Cortex of kidney (tissue), 1 donor: ENCODE measurements at places on chromosomes 16 and 17.

GRCh38 chr16:82715833-82716232 is 89.1 kb downstream of the CDH13 start:
- DNase-seq = no peak

GRCh38 chr17:81702934-81703746 is at the start of gene MRPL12:
MRPL12 (plus strand) TSS chr17:81703367; CDS start chr17:81703502, 135 bp downstream.
- no peak for DNase-seq

GRCh38 chr17:329784-330420 is 22.7 kb downstream of the RPH3AL start:
- no peak for DNase-seq

DNA sequence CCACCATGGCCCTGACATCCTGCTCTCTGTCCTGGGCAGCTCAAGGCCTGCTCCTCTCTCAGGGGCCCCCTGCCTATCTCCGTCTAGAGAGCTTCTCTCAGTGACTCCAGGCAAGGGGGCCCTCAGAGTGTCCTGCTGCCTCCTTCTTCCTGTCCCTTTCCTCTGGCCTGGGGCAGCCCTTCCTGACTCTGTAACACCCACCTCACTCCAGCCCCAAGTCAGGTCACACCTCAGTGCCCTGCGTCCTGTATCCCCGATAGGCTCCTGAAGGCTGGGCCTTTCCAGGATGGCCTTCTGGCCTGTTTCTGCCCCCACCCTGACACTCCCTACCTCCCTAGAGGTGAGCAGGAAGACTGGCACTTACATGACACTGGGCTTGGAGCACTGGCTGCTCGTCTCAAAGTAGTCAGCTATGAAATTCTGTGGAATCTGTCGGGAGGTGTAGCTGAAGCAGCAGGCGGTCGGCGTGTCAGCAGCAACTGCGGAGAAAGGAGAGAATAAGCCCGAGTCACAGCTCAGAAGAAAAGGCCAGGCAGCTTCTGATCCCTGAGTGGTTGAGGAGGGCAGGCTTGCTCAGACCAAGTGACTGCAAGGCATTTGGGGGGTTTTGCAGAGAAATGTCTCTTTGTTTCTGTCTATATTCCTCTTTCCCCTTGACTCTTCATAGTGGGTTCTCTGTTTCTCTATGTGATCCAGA is 976 bp downstream of the CCL3L1 start:
- no peak for DNase-seq

- no peak for DNase-seq
Measured at GRCh38 chr17:83110735-83111134, 31.3 kb downstream of the METRNL start.

GRCh38 chr16:63216696-63217423 is 1180.6 kb upstream of the CDH8 start:
- no peak for DNase-seq

DNA sequence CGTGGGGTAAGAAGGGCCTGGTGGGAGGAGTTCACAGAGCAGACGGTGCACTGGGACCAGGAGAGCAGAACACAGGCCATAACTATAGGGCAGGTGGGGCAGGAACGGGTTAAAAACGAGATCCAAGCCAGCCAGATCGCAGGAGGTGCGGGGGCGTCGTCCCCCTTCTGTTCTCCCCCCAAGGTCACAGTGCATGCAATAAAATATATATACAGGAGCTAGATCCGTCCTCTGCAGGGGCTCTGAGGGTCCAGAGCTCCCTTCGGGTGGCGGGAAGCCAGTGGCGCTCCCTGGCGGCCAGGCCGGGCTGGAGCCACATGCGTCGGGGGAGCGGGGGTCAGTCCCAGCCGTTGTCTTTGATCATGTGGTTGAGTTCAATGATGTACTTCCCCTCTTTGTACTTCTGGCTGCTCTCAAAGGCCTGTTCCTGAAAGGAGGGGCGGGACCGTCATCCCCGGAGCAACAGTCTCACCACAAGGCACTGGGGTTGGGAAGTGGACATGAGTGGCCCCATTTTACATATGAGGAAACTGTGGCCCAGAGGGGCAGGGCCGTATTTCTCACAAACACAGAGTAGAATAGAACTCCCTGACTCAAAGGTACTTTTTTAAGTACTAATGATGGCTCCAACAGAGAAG is 768 bp upstream of the TBX6 start:
- DNase-seq = no peak

GRCh38 chr17:34135841-34136240 is 119.2 kb upstream of the CCL2 start:
- DNase-seq = no peak

GRCh38 chr17:38554430-38555350 is 51.1 kb downstream of the SRCIN1 start:
- no peak for DNase-seq

DNA sequence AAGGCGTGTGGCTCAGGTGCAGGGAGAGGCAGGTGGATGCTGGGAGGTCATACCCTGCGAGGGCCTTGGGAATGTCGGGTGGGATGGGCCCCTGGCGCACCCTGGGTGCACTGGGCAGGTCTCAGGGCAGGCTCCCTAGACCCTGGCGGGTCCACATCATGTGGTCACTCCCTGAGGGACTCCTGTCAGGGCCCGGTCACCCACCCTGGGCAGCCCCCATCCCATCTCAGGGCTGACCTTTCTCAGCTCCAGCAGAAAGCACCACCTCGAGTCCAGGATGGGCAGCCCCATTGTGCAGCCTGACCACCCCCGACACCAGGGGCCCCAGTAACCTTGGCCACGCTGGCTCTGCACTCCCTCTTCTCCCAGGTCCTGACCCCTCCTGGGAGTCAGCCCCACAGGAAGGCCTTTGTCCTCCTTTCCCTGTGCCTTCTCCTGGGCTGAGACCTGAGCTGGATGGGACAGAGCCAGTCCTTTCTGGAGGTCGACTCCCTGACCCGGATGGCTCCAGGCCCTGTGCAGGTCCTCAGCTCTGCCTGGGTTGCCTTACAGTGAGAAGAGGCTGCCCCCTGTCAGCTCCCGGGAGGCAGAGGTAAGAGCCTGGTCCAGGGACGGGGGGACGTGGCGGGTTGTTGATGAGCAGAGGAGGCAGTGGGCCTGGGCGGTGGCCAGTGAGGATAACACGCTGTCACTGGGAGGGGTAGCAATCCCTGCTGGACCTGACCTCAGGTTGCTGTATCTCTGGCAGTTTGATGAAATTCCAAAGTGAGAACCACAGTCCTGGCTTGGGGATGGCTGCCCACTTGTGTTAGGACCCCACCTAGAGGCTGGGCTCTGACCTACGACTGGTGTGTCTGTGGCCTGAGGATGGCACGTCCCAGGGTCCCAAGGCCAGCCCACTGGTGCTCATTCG is 77.9 kb downstream of the GOSR1 start:
- DNase-seq = no peak

DNA sequence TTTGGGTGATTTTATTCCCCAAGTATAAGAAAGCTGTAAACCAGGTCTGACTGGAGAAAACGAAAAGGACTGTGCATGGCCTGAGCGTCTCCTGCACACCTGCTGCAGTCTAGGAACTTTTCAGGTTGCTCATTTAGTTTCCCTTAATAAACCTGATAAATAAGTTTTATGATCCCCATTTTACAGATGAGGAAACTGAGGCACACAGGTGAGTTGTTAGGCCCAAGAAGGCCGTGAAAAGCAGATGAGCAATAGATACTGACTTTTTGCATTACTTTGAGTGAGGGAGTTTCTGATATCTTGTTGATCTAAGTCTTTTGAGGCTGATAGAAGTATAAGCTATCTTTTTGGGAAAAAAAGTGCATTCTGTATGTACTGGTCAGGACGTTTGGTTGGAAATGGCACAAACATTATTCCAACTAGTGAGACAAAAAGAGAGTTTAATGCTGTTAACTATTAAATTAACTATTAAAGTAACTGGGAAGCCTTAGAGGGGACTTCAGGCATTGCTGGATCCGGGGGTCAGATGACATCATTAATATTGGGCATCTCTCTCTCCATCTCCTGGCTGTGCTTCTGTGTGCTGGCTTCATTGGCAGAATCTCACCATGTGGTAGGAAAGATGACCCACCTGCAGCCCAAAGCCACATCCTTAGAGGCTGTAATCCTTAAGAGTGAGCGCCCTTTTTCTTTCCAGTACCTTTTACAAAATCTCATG is 163.4 kb downstream of the CMIP start:
- DNase-seq = no peak

DNA sequence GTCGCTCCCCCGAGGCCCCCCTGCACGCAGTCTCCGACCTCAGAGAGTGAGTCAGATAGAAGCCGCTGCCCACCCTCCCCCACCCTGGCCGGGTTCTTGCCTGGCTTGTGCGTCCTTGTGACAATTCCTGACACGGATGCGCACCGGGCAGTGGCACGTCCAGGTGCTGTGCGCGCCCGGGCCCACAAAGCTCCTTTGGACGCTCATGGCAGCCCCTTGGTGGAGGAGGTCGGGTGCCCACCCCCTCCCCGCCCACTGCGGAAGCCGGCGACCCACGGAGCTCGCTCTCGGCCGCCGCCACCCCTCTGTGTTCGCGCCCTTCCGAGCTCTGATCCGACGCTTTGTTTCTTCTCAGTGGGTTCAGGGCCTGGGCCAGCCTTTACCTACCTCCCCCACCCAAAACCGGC is 662 bp upstream of the TUBB3 start:
- DNase-seq = no peak

DNA sequence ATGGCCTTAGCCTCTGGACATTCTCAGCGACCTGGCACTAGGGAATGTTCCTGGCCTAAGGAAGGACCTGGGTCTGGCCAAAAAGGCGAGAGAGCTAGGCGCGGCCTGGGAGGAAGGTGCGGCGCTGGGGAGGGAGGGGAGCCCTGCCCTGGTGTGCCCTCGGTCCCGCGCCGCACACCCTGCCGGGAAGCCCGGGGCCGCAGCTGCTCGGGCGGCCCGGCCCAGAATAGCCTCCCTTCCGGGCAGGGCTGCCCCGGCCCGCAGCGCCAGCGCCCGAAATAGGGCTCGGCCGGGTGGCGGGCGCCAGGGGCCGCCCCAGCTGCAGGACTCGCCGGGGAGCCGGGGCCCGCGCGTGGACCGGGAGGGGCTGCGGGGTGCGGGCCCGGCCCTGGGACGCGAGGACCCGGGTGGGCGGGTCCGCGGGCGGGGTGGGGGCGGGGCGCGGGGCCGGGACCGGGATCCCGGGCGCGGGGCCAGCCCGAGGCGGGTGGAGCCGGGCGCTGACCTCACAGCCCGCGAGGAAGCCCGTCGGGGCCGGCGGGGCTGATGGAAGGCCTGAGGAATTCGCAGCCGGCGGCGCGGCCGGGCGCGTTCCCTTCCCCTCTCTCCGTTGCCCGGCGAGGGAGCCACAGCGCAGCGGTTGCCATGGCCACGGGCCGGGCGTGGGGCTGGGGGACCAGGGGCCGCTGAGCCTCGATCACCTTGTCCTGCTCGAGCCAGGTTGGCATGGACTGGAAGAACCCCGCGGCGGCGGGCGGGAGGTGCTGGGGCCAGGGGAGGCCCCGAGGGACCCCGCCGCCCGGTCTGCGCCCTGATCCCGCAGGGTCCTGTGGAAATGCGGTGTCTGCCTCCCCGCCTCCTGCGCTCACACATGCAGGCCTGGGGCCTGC is 18.1 kb downstream of the SOCS3 start:
- DNase-seq = no peak

DNA sequence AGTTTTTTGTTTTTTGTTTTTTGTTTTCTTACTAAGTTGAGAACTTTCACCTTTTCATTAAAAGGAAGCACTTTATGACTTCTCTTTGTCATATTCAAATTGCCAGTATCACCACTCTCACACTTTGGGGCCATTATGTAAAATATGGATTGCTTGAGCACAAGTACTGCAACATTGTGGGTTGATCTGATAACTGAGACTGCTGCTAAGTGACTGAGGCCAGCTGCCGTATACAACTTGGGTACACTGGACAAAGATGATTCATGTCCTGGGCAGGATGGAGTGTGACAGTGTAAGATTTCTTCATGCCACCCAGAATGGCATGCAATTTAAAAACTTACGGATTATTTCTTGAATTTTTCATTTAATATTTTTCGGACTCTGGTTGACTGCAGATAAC is 7.8 kb downstream of the TTC19 start:
- no peak for DNase-seq

DNA sequence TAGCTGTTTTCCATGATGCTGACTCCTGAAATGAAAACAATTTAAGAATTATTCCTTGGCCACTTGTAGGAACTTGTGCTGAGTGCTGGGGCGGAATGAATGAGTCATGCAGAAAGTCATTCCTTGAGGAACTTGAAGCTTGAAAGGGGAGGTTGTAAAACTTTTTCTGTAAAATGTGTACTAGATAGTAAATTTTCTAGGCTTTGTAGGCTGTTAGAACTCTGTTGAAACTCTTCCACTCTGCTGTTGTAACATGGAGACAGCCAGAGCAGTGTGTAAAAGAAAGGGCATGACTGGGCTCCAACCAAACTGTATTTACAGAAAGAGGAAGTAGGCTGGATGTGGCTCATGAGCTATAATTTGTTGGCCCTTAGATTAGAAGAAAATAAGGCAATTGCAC is 46.1 kb downstream of the ABCA8 start:
- no peak for DNase-seq

DNA sequence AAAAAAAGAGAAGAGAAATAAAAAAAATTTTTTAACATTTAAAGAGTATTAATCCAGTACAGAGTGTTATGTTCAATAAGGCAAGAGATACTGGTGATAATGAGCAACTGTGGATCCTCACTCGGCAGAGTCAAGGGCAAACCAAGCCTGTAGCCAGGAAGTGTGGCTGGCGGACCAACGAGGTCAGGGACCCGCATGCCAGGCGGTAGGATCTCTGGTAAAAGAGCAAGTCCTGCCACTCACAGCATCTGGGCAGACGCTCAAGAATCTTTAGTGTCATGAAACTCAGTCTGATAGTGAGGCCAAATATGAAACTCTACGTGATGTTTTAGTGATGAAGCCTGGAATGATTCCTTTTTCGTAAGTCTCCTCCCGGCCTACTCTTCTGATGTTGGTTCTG is 8.3 kb upstream of the GEMIN4 start:
- no peak for DNase-seq

DNA sequence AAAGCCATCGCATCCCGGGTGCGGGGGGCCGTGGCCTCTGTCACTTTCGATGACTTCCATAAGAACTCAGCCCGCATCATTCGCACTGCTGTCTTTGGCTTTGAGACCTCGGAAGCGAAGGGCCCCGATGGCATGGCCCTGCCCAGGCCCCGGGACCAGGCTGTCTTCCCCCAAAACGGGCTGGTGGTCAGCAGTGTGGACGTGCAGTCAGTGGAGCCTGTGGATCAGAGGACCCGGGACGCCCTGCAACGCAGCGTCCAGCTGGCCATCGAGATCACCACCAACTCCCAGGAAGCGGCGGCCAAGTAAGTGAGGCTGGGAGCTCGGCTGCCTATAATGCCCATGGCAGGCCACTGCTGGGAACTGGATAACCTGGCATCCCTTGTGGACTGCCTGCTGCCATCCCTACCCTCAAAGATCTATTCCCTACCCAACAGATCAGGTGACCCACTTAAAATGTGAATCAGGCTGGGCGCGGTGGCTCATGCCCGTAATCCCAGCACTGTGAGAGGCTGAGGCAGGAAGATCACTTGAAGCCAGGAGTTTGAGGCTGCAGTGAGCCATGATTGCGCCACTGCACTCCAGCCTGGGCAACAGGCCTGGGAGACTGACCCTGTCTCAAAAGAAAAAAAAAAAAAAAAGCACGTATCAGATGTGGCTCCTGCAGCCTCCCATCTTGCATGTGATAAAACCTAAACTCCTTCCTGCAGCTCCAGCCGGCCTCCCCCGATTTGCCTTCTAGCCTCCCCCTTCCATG is 18.3 kb downstream of the CDIPT start:
- DNase-seq = no peak

GRCh38 chr17:81515530-81516041 is 3.0 kb upstream of the ACTG1 start:
- no peak for DNase-seq
